CD4-positive, alpha-beta T cell treated with Interleukin-1 beta for 1 hour (primary cell): ENCODE measurements at places on chromosomes 11 and 22.
A peak's percentile ranks its signal among the peaks of the same experiment; 100 is the strongest.

DNA sequence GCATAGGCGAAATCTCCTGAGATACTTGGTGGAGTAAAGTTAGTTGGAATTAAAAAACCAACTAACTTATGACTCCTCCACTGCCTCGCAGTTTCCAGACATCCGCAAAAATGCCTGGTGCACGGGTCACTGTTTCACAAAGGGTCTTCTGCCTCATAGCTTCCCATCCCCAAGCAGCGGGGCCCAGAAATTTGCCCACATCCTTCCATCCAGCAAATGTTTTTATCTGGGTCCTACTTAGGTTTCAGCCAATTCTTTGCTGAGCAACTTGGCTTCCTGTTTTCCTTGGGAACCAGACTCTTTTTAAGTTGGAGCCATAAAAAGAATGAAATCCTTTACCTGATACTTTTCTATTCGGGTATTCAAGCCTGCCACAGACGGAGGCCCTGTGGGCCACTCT lies 36.2 kb downstream of the FZD4 start:
- no peak for DNase-seq

- DNase-seq, result no peak
Measured at GRCh38 chr22:49976439-49977175, 16.0 kb downstream of the PIM3 start.

- DNase-seq, result peak; percentile 77
Measured at GRCh38 chr11:116927163-116927974, 89.9 kb upstream of the APOA1 start.

GRCh38 chr11:57144531-57145320 lies 37.0 kb upstream of the LRRC55 start:
- DNase-seq, result no peak

DNA sequence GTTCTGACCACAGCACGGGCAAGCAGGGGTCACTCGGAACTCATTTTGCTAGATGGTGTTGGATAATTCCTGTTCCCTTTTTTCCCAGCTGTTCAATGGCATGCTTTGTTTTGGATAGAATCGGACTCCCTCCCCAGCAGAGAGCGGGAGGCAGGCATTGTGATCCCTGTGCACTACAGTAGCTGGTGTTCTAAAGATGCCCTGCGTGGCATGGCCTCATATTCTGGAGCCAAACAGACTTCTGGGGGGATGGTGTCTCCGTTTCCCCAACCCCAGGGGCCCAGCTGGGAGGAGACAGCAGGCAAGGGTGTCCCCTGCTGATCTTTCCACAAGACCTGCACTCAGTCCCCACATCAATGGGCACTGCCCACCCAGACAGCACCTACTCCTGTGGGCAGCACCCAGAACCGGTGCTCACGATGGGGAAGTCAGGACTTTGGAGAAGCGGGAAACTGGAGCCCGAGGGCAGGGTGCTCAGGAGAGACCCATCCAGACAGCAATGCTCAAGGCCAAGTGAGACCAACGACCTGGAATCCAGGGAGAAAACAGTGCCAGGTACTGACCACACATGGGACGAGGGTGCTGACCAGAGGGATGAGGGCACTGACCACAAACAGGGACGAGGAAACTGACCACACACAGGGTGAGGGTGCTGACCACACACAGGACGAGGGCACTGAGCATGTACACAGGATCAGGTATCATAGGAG lies 934.9 kb downstream of the BRD1 start:
- DNase-seq, result no peak

DNA sequence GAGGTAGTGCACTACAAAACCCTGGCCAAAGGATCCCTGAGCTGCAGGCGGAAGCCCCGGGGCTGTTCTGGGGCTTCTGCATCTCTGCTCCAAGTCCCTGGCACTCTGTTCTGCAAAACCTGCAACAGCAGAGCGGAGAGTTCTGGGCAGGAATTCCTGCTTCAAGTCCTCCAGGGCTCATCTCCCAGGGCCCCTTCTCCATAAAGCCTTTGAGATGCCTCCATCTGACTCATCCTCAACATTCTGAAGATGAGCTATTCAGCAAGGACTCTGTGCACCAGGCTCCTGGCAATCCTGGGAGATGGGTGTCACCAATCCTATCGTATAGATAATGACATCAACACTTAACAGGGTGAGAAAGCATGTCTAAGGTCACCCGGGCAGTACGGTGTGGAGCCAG lies 19.3 kb downstream of the SYN3 start:
- no peak for DNase-seq

- DNase-seq, result no peak
Measured at GRCh38 chr11:79198898-79199250, 242.0 kb downstream of the TENM4 start.

DNA sequence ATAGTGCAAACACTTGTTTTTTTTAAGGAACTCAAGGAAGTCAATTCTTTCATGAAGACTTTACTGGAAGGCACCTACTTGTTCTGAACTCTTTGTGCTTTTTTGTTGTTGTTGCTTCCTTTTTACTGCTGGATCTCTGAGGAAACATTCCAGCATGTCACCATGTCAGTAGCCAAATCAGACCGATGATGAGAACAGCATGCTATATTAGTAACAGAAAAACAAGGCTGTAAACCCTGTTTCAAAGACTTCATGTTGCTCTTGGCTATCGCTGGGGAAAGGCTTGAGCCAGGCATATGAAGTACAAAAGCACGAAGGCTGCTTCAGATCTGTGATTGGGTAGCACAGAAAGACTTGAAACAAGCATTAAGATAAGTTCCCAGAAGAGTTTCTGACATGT lies 125.6 kb upstream of the SLC5A12 start:
- no peak for DNase-seq

DNA sequence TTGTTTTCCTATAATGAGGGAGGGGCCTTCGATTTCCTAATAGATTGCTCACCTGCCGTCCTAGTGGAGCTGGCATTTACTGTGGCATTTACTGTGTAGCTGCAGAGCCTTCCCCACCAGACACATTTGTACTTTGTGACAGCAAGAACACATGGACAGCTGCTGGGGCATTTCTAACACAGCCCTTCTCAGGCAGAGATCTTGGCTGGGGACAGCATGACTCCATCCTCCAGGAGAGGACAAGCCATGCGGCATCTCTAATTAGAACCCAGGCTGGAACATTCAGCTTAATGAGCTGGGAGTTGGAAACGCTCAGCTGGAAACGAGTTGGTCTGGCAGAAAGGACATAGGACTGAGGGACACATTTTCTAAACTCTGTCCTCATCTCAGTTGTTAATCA lies 887.5 kb downstream of the NTM start:
- no peak for DNase-seq
